ENCODE measurements at places on chromosomes 7 and 10. TPM values are rescaled to one million over a fixed set of nuclear protein-coding genes. Genes with fewer than 3 reads are reported as not detected.
A peak's percentile ranks its signal among the peaks of the same experiment; 100 is the strongest.

GRCh38 chr10:64394744-64395143 lies 873.5 kb downstream of the REEP3 start:
- H3K27ac ChIP-seq, result no peak overlapping the region
- DNase-seq, result no peak
- H3K4me3 ChIP-seq, result no peak overlapping the region
- H3K27me3 ChIP-seq, result no peaks in the 10 kb centered on the region
- H3K36me3 ChIP-seq, result no peaks in the 10 kb centered on the region
- peaks cover 3% of the 10 kb centered on the region for H3K4me1 ChIP-seq

The LEP gene
- total RNA-seq, result not detected

DNA sequence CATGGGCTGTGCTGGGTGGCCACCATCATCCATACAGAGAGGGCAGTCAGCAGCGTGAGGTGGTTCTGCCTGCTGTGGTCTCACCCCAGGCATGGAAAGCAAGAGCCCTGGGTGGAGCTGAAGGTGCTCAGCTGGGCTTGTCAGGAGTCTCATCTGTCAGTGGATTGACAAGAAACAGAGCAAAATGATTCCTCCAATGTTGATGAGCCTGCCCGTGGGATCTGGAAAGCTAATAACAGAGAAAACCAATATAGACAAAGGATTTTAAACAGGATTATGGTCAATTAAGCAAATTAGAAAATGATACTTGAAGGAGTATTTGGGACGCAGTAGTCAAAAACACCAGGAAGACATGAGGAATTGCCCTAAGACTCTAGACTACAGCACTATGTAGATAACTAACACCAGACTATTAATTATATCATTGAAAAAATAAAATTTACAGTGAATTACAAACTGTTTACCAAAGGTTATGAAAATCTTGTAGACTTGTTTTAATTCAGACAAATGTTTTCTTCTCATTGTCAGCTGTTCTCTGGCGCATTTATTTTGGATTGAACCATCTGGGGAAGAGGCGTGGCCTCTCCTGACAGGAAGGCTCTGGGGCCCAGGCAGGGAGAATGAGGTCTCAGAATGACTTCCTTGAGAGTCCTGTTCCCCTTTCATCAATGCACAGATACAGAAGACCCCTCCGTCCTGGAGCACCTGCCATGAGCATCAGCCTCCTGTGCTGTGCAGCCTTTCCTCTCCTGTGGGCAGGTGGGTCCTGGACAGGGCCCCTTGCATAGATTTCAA lies 211.2 kb upstream of the PRSS58 start:
- H3K27me3 ChIP-seq, result no peaks in the 10 kb centered on the region
- DNase-seq, result no peak
- no peaks in the 10 kb centered on the region for H3K4me1 ChIP-seq
- H3K27ac ChIP-seq, result no peak overlapping the region

DNA sequence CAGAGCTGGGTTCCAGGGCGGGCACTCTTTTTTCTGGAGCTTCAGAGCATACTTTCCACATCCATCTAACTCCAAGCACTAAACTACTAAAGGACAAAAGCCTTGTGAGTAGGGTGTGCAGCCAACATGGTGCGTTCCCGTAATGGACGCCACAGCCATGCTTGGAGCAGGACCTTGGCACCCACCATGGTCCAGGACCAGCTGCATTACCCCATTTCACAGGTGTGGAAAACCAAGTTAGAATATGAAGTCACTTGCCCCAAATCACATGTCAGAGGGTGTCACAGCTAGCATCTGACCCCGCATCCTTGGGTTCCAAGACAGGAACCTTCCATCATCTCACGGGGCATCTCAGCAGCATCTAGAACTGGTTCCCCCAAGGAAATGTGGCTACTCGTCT lies 112.4 kb downstream of the SMURF1 start:
- no peak overlapping the region for H3K4me3 ChIP-seq
- peaks cover 31% of the 10 kb centered on the region for H3K4me1 ChIP-seq
- DNase-seq, result no peak
- H3K36me3 ChIP-seq, result peaks cover 88% of the 10 kb centered on the region
- peak overlapping the region; percentile 75 for H3K27ac ChIP-seq
- no peaks in the 10 kb centered on the region for H3K27me3 ChIP-seq

The TMEM139 gene
- not detected for total RNA-seq

DNA sequence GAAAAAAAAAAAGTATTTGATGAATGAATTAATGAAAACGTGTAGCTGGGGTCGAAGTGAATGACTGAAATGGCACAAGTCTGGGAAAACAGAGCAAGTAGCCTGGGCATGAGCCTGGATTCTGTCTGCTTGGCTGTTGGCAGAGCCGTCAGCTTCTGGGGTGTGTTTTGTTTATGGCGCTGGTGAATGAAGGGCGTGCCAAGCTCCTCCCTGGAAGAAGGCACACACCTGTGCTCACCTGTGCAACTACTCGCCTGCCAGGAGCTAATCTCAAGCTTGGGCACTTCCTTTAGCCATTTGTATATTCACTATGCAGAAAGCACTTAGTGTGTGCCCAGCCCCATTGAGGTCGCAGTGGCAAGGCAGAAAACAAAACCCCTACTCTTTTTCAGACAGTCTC lies 74.1 kb downstream of the GTF2IRD1 start:
- no peak for DNase-seq
- no peak overlapping the region for H3K27ac ChIP-seq
- peaks cover 66% of the 10 kb centered on the region for H3K36me3 ChIP-seq
- no peaks in the 10 kb centered on the region for H3K27me3 ChIP-seq

The RAB11FIP2 gene
- 46.5 TPM for total RNA-seq

The PFKFB3 gene
- 49.0 TPM for total RNA-seq

GRCh38 chr7:47218378-47219176 lies 363.3 kb downstream of the TNS3 start:
- H3K4me1 ChIP-seq, result peaks cover 9% of the 10 kb centered on the region
- DNase-seq, result peak; percentile 84
- H3K27ac ChIP-seq, result no peak overlapping the region
- H3K27me3 ChIP-seq, result no peaks in the 10 kb centered on the region
- no peak overlapping the region for H3K4me3 ChIP-seq
- no peaks in the 10 kb centered on the region for H3K36me3 ChIP-seq

DNA sequence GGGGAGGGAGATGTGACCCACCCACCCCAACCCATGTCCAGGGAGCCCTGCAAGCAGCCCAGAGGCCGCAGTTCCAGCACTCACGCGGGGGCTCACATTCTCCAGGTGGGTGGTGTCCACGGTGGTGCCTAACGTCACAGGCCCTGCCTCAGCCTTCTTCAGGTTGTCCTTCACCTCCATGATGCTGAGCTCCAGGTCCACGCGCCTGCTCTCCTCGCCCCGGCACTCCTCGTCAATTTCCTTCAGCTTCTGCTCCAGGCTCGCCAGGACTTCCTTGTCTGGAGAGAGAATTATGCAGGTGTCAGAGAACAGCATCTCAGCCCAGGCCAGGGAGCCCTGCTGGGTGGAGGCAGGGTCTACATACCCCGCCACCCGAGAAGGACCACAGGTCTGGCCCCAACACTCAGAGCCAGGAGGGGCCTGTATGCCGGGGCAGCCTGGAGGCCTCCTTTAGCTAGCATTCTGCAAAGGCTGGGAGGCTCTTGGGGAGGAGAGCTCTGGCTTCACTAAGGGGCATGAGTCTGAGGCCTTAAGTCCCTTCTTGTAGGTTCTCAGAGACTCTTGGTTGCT lies 58.2 kb downstream of the VWA2 start:
- peaks cover 5% of the 10 kb centered on the region for H3K4me1 ChIP-seq
- H3K4me3 ChIP-seq, result no peak overlapping the region
- H3K36me3 ChIP-seq, result peaks cover 50% of the 10 kb centered on the region
- no peak for DNase-seq
- no peaks in the 10 kb centered on the region for H3K27me3 ChIP-seq

DNA sequence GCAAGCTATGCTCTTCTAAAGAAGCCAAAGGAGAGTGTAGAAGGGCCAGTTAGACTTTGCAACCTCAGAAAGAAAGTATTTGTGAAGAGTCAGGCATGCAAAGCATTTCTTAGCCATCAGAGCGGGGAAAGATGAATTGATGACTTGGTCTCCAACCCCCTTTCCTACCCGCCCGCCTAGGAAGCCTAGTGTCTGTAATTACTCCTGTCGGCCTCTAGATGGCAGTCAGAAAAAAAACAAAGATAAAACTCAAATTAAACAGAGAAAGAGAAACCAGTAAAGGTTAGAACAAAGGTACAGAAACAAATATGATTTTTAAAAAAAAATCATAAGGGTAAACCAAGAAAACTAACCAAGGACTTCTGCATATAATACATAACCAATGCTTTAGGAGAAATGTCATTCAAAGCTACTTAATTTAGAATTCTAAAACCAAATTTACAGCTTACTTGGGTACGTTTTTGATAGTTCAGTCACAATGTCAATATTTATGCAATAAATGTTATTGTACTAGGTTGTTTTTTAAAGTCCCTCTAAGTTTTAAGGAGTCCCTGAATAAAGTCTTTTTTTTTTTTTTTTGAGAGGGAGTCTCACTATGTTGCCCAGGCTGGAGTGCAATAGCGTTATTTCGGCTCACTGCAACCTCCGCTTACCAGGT lies 97.6 kb downstream of the LYZL1 start:
- no peak for DNase-seq
- H3K27ac ChIP-seq, result no peak overlapping the region
- no peaks in the 10 kb centered on the region for H3K36me3 ChIP-seq
- H3K27me3 ChIP-seq, result no peaks in the 10 kb centered on the region
- no peak overlapping the region for H3K4me3 ChIP-seq
- H3K4me1 ChIP-seq, result no peaks in the 10 kb centered on the region

The HOXA10 gene
- not detected for total RNA-seq

DNA sequence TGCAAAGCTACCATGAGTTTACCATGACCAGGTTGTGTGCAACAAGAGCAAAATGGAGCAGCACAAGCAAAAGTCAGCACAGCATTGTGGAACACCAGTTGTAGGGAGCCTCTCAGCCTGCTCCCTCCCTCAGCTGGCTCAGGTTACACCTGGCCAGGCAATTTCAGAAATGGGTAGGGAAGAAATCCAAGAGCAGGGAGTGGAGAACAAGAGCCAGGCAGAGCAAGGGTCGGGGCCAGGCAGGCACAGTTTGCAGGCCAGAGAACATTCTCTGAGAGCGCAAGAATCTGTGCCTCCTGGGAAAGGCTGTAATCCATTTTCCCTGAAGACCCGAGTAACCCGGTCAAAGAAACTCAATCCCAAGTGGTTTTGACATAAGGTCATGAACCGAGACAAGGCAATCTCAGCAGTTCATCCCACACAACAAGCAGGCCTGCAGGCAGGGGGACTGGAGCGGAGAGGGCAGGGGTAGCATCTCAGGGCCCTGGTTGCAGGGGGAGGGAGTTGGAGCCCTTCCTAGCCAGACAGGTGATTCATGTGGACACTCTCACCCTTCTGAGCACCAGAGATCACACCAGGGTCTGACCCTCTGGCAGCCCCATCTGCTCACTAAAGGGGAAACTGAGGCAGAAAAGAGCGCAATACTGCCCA lies 258.4 kb downstream of the PLXNA4 start:
- DNase-seq, result no peak
- no peak overlapping the region for H3K27ac ChIP-seq
- H3K4me1 ChIP-seq, result peaks cover 11% of the 10 kb centered on the region
- H3K4me3 ChIP-seq, result no peak overlapping the region
- H3K27me3 ChIP-seq, result no peaks in the 10 kb centered on the region

The NPFFR1 gene
- total RNA-seq, result not detected

DNA sequence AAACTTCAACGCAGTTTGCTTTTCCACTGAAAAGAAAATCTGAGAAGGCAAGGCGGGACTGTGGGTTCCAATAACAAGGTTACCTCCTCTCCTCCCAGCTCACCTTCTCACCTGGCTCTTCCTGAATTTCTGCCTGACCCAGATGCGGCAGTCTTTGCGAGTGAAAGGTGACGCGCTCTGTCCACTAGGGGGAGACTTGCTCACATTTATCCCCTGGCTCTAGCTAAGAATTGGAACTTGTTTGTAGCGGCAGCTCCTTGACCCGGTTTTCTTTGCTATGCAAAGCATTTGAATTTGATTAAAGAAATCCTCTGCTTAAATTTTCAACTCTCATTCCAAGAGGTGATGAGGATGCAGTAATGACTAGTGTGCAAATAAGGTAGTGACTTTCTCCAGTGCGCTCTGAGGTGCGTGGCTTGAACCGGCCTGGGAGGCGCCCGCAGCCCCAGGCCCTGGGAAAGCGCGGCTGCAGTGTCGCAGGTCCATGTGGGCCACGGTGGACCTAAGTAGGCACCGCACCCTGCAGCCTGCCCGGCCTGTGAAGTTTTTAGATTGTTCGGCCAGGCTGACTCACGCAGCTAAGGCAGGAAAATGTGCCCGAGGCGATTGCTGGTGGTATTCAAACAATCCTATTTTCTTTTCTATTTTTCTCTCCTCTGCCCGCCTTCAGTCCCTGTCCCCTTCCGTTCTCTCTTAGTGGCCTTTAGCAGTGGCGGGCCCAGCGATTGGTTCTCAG lies 336.9 kb upstream of the NPSR1 start:
- no peak overlapping the region for H3K27ac ChIP-seq
- peak overlapping the region; percentile 31 for H3K4me3 ChIP-seq
- H3K4me1 ChIP-seq, result peaks cover 5% of the 10 kb centered on the region

DNA sequence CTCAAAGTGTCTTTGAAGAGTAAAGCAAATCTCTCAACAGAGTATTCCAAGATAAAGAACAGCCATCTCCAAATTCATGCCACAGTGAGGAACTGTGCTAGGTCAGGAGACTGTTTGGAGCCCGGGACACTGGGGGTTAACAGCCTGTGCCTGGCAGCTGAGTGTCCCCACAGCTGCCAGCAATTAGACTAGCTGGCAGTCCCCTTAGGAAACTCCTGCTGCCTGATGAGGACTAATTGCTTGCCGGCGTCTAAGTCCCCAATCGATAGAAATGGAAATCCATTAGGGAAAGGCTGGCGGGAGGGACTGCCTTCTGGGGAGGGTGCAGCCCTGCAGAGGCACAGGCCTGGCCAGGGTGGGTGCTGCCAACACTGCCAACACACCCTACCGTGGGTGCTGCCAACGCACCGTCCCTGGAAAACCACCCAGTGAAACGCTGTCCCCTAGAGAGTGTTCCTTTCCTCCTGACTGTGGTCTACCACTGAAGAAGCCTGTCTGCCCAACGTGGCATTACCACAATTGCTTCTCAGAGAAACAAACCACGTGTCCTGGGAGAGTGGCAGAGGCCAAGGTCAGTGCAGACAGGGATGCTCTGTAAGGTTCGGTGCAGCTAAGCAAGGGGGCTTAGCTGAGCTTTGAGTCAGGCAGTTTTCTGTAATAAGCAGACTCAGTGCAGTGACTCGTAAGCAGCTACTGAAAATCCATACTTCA lies 60.8 kb downstream of the XRCC2 start:
- H3K27ac ChIP-seq, result no peak overlapping the region
- H3K36me3 ChIP-seq, result no peaks in the 10 kb centered on the region
- no peak for DNase-seq
- no peaks in the 10 kb centered on the region for H3K27me3 ChIP-seq
- H3K4me3 ChIP-seq, result no peak overlapping the region
- H3K4me1 ChIP-seq, result no peaks in the 10 kb centered on the region

The TMEM270 gene
- not detected for total RNA-seq

- DNase-seq, result no peak
- no peaks in the 10 kb centered on the region for H3K4me1 ChIP-seq
- no peaks in the 10 kb centered on the region for H3K27me3 ChIP-seq
- H3K27ac ChIP-seq, result no peak overlapping the region
- no peak overlapping the region for H3K4me3 ChIP-seq
- H3K36me3 ChIP-seq, result no peaks in the 10 kb centered on the region
Observed at GRCh38 chr10:33349268-33349667, 14.8 kb upstream of the NRP1 start.

The GPR15LG gene
- not detected for total RNA-seq

GRCh38 chr10:59872892-59873463 lies 33.4 kb downstream of the CCDC6 start:
- peak overlapping the region; percentile 18 for H3K4me3 ChIP-seq
- H3K36me3 ChIP-seq, result no peaks in the 10 kb centered on the region
- DNase-seq, result peak; percentile 92
- peaks cover 10% of the 10 kb centered on the region for H3K4me1 ChIP-seq
- H3K27ac ChIP-seq, result peak overlapping the region; percentile 76
